ENCODE measurements at places on chromosomes 1 and 21.

- DNase-seq, result no peak
Measured at GRCh38 chr1:56548571-56548970, 30.8 kb downstream of the PLPP3 start.

DNA sequence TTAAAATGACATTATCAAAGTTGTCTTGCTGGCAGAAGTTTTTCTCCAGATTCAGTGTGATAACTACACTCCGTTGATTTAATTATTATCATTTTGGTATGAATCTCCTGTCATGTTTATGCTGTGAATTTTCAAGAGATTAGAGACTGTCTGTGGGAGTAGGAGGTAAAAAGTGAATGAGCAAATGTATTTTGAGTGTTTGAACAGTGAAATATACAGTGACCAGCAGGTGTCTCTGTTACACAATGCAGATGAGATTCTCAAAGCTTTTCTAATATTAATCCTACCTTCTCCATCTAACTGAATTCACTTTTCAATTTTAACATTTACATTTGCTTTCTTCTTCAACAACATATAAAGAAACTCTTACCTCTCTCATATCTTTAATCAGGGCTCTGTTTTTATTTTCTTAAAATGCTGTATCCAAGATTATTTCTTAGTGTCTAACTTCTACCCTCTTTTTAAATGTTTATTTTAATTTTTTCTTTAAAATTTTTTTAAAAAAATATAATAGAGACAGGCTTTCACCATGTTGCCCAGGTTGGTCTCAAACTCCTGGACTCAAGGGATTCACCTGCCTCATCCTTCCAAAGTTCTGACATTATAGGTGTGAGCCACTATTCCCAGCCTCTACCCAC is 20.9 kb upstream of the HSPA13 start:
- no peak for DNase-seq

DNA sequence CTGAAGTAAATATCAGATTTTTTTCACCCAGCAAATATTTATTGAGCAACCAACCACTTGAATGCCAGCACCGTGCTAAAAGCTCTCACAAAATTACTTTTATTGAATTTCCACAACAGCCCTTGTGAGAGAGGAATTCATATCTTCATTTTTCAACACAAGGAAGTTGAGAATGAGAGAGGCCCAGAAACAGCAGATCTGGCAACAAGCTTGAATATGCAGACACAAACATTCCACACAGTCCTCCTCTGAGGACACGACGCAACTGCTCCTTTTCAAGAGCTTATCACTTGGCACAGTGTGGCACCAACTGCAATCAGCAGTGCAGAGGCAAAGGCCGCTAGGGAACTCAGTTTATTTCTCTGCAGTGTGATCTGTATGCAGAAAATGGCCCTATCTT is 32.2 kb upstream of the IFNAR2 start:
- no peak for DNase-seq

GRCh38 chr1:94270801-94271203 is 33.4 kb upstream of the ARHGAP29 start:
- no peak for DNase-seq

- peak; percentile 64 for DNase-seq
Measured at GRCh38 chr1:89820422-89821321, at the start of gene LRRC8D. Gene LRRC8D, plus strand, starts transcription at chr1:89821032. Its CDS starts 112,037 bp downstream, at chr1:89933069.

DNA sequence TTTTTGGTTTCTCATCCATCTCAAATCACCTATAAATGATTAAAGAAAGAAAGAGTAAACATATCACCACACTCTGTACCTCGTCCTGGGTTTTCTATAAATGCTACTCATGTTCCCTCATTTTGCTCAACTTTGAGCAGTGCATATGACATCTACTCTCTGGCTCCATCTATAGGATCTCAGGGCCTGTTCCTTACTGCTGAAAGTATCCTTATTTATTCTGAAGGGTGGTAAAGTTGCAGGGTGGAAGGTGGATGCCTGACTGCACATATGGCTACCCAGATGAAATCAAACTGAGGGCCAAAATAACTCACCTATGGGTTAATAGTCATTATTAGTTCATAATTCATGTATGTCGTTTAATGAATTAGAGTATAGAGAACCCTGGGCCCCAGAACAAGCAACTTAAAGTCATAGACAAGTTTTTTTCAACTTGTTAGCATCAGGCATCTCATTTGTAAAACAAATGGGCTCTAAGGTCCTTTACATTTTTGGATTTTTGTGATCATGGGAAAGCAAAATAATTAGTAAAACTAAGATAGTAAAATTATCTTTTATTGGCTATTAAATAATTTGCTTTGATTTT is 46.5 kb downstream of the NCF2 start:
- no peak for DNase-seq

DNA sequence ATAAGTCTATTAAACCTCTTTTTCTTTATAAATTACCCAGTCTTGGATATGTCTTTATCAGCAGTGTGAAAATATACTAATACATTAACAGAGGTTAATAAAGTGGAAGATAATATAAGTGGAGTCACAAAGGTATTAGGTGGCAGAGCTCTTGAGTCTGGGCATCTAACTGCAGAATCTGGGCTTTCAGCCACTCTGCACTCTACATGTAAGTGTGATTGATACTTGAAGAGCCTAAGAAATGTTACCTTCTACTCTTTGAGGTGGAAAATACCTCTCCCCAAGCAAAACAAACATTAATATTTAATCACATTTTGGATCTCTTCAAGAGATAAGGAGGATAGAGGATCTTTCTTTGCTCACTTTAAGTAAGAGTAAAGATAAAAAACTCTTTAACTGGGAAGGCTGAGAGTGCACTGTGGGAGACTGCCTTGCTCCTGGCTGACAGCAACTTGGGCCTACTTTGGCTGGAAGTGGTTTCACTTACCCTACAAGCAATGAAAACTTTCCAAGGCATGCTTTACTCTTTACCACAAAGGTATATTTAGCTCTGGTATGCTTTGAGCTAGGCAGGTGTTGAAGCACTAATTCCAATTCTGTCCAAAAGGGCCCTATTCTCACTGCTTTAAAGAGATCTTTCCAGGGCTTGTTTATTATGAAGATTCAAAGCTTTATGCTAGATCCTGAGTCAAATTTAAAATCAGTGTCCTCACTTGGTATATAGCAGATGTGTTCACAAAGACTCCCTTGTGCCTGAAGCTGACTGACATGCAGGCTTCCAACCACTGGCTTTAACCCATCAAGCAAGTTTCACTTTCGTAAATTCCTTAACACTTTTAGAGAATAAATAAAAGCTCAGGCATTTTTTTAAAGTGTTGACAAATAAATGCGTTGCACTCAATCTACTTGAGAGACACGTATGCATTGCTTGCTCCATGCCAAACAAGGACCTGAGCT is 245.3 kb upstream of the ZP4 start:
- no peak for DNase-seq

GRCh38 chr1:74215229-74215628 is 17.2 kb downstream of the FPGT start:
- DNase-seq, result no peak

- DNase-seq, result peak; percentile 29
Measured at GRCh38 chr1:21669258-21670058, at the start of gene RAP1GAP. Gene RAP1GAP, minus strand, starts transcription at chr1:21669357. Its CDS starts 49,325 bp downstream, at chr1:21620032.

GRCh38 chr1:11044086-11044848 is 2.8 kb downstream of the MASP2 start:
- no peak for DNase-seq

- DNase-seq, result no peak
Measured at GRCh38 chr1:10935724-10936123, 76.7 kb upstream of the TARDBP start.

GRCh38 chr1:63600248-63600647 is 7.0 kb downstream of the PGM1 start:
- DNase-seq, result no peak

GRCh38 chr1:117077267-117077666 is 17.1 kb downstream of the TTF2 start:
- DNase-seq, result peak; percentile 36

DNA sequence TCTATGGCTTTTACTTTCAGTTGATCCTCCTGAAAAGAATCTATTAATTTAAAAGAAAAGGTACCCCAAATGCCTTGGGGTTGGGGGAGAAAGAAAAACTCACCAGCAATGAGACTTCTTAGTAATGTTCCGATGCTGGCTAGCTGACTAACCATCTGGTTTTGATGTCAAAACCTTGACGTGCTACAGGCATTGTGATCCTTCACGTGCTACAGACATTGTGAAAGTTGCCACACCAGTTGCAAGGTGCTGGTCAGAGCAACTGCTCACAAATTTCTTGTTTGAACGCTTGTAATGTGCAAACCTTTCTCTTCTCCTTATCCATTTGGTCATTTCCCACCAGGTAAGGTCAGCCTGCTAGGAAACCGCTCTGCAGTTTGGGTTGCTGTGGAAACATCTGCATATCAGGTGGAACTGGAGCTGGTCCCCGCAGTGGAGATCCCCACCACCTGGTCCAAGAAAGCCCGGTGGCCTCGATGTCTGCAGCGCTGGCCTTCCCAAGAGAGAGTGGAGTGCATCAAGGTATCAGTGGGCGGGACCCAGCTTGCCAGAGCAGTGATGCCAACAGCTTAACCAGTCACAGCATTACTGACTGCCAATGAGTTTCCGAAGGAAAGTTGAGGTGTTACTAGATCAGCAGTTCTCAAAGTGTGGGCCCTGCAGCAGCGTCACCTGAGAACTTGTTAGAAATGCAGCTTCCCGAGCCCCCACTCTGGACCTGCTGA is 16.1 kb downstream of the MAB21L3 start:
- DNase-seq, result no peak

DNA sequence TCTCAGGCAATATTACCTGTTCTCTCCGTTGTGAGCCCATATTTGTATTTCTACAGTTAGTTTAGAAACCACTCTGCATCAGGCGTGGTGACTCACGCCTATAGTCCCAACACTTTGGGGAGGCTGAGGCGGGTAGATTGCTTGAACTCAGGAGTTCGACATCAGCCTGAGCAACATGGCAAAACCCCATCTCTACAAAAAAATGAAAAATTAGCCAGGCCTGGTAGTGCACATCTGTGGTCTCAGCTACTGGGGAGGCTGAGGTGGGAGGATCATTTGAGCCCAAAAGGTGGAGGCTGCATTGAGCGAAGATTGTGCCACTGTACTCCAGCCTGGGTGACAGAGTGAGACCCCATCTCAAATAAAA is 19.7 kb upstream of the ID3 start:
- DNase-seq, result no peak

DNA sequence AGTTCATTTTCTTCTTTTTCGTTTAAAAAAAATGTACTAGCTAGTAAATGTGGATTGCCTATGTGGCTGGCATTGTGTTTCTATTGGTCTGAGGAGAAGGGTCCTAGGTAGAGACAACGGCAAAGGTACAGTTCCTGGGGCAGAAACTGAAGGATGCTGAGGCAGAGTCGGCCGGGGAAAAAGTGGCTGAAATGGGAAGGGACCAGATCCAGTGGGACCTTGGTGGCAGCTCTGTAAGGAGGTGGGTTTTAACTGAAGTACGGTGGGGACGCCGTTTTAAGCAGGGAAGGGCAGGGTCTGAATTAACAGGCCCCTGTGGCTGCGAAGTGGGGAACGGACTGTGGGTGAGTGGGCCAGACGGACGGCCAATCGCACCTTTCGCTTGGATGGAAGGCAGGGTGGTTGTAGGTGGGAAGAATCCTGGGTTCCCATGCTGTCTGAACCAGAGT is 420 bp upstream of the VPS13D start:
- no peak for DNase-seq

Data from stimulated activated CD4-positive, alpha-beta T cell treated with anti-CD3 and anti-CD28 coated beads, Interleukin-4, amount 100 ng/mL, for 1 hour (primary cell).